Urinary bladder (tissue), 4 donors: ENCODE measurements at places on chromosomes 11 and 22. TPM values are rescaled to one million over a fixed set of nuclear protein-coding genes. Genes with fewer than 3 reads are reported as not detected.

The ANO1 gene
- 15.0 TPM for total RNA-seq

The SAA4 gene
- total RNA-seq, result not detected

The P2RX6 gene
- total RNA-seq, result 0.74 TPM

The ROBO4 gene
- total RNA-seq, result 19.7 TPM

The NOX4 gene
- 5.4 TPM for total RNA-seq
